A549 treated with RU486 at 1 μM for 4 hours (cell line): ENCODE measurements at places on chromosomes 5 and 9. TPM values are rescaled to one million over a fixed set of nuclear protein-coding genes. Genes with fewer than 3 reads are reported as not detected.

The CER1 gene
- not detected in 5 replicates for total RNA-seq

The IL5 gene
- not detected in 5 replicates for total RNA-seq

The FAM163B gene
- not detected in 5 replicates for total RNA-seq

The SPINK13 gene
- not detected in 5 replicates for total RNA-seq

The SPAAR gene
- total RNA-seq, result not detected in 5 replicates

The MLANA gene
- total RNA-seq, result not detected in 5 replicates

The GLRA1 gene
- total RNA-seq, result not detected in 5 replicates

The TRIM7 gene
- total RNA-seq, result 29.4 to 45.2 TPM (median 39.9 TPM) in 5 replicates

The S100Z gene
- not detected in 5 replicates for total RNA-seq

The CENPH gene
- 15.6 to 35.5 TPM (median 31.7 TPM) in 5 replicates for total RNA-seq
